GM20000 (cell line): ENCODE measurements at places on chromosomes 2 and 18.

DNA sequence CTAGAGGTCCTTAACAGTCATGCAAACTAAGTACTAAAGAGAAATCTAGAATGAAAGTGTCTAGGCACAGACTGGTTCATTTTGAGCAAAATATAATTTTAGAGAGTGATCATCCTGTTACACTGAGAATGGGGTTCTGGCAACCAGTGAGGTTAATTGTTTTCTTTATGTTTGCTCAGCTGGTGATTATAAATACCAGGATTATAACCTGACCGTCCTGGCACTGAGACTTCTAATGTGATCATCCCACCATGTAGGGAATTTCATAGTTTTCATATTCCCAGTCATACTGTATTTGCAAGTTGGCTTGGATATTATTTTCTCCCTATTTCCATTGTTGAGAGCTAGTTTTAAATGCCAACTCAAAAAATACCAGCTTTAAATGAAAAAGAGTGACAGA is 852.5 kb upstream of the LRATD1 start:
- DNase-seq: no peak

GRCh38 chr18:59665057-59666006 is 31.9 kb downstream of the CCBE1 start:
- DNase-seq: no peak

DNA sequence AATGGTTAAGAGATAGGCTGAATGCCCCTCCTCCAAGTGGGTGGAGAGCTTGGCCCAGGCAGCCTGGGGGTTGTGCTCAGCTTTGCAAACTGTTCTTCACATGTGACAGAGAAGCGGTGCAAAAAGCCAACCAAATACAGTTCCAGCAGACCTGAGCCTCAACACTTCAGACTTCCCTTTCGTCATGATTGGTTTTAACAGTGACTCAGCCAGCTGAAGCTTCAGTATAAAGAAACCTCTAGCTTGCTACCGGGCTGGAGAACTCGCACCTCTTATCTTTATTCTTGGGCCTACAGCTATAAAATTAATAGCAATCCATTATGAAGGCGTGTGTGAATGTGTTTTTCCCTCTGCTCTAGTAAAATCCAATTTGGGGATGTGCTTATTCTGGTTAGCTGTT is 20.0 kb downstream of the SETBP1 start:
- peak; percentile 39 for DNase-seq

- peak; percentile 21 for DNase-seq
These were observed 3.8 kb downstream of the KCNJ13 start for GRCh38 chr2:232772531-232772930.

- peak; percentile 73 for DNase-seq
These were observed 147.1 kb upstream of the FHL2 start for GRCh38 chr2:105545730-105546627.
